ENCODE measurements at places on chromosomes 11 and 22. TPM values are rescaled to one million over a fixed set of nuclear protein-coding genes. Genes with fewer than 3 reads are reported as not detected.

DNA sequence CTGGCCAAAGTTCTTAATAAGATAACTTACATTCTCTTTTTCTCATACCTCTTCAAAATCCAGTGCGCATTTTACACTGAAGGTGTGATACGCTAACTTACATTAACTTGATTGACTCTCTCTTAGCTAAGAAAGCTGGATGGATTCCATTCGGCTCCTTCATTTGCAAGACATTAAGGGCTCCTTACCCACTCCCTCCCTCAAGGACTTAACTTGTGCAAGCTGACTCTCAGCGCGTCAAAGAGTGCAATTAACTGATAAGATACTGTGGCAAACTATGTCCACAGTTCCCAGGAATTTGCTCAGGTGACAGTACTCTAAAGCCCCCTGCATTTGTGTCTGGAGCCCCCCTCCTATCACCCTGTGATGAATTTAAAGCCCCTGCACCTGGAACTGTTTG lies 6.4 kb upstream of the RFPL1 start:
- DNase-seq: no peak

DNA sequence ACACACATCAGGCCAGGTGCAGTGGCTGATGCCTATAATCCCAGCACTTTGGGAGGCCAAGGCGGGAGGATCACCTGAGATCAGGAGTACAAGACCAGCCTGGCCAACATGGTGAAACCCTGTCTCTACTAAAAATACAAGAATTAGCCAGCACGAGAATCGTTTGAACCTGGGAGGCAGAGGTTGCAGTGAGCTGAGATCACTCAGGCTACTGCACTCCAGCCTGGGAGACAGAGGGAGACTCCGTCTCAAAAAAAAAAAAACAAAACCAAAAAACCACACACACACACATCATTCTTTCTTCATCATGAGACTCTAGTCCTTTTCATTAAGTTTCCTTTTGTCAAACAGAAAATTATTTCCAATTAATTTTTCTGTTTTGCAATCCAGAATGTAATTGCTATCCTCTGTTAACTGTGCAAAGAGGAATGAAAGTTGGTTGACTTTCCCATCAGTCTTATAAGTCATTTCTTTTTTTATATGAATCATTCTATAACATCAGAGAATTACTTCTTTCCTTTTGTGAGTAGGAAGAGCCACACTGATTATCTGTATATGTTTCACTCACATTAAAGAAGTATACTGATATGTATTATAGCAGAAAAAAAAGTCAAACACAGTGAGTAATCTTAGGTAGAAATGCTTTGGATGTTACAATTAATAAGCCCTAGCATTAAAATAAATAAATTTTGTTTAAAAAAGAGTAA lies 52.2 kb downstream of the HORMAD2 start:
- no peak for DNase-seq

GRCh38 chr22:23119494-23120414 lies 22.0 kb downstream of the RSPH14 start:
- DNase-seq: no peak

NAALAD2 gene
- total RNA-seq: 0.15 TPM

GRCh38 chr22:50713571-50714056 lies 24.4 kb upstream of the ACR start:
- no peak for DNase-seq

- no peak for DNase-seq
These were observed 299.7 kb downstream of the TTC28 start for GRCh38 chr22:28379951-28380350.

CLTCL1 gene
- total RNA-seq: 5.8 TPM

DNA sequence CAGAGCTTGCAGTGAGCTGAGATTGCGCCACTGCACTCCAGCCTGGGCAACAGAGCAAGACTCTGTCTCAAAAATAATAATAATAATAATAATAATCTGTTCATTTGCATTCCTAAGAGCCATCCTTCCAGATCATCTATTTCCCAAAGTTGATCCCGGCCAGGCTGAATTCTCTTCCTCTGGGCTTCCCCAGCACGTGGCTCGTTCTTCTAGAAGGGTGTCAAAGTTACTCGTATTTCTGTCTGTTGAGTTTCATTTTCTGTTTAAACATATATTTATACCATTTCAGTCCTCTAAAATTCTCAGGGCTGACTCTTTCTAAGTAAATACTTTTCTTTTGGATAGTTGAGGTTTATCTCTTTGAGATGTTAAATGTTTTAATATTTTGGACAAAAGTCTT lies 4.8 kb upstream of the JHY start:
- DNase-seq: no peak

DSCAML1 gene
- total RNA-seq: not detected

TSPAN32 gene
- not detected for total RNA-seq

EFCAB6 gene
- 0.54 TPM for total RNA-seq

GRCh38 chr22:49238181-49239141 lies 589.2 kb downstream of the BRD1 start:
- DNase-seq: no peak

GRCh38 chr11:15810525-15810924 lies 545.8 kb downstream of the SOX6 start:
- DNase-seq: no peak

KCNJ11 gene
- total RNA-seq: not detected

GRIK4 gene
- not detected for total RNA-seq

IGLL1 gene
- not detected for total RNA-seq

INSC gene
- total RNA-seq: 0.62 TPM

GRCh38 chr11:61726775-61727174 lies 25.7 kb upstream of the MYRF start:
- no peak for DNase-seq

GRCh38 chr22:22810018-22810427 lies 77.6 kb upstream of the IGLL5 start:
- DNase-seq: peak; percentile 5

- DNase-seq: no peak
These were observed 6.1 kb downstream of the MUC5B start for GRCh38 chr11:1228921-1229451.
